Activated CD8-positive, alpha-beta memory T cell treated with anti-CD3 and anti-CD28 coated beads for 24 hours (primary cell): ENCODE measurements at places on chromosomes 4 and X.
A peak's percentile ranks its signal among the peaks of the same experiment; 100 is the strongest.

GRCh38 chr4:185849664-185850550 lies 37.9 kb upstream of the SORBS2 start:
- DNase-seq: no peak

DNA sequence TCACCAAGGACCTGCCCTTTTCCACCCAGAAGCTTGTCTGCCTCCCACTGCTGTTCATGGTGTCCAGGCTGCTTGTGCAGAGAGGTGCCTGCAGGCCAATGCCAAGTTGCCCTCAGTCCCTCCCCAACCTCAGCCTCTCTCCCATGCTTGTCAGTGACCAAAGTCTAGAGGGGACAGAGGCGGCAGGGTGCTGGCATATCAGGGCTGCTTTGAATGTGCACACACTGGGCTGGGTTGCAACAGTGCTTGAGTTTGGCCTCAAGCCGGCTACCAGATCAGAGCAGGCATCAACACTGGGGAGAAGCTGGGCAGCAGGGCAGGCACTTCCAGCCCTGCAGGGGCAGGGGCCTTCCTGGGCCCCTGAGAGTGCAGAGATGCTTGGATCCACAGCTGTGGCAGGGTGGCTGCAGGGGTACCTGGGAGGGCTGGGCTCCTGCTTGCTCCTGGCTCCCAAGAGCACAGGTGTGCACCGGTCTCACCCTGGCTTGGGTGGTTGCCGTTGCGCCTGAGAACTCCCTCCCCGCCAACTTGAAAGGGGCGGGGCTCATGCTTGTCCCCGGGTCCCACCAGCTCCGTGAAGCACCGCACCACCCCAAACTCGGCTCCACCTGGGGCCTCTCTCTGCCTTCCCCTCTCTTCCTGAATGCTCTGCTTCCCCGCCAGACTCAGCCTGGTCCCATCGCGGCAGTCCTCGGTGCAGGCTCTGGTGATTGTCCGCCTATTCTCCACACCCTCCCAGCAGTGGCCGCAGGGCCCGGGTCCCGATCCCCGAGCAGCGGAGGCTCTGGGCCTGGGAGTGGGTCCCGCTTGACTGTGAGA lies 1681.9 kb upstream of the ADGRL3 start:
- no peak for DNase-seq

DNA sequence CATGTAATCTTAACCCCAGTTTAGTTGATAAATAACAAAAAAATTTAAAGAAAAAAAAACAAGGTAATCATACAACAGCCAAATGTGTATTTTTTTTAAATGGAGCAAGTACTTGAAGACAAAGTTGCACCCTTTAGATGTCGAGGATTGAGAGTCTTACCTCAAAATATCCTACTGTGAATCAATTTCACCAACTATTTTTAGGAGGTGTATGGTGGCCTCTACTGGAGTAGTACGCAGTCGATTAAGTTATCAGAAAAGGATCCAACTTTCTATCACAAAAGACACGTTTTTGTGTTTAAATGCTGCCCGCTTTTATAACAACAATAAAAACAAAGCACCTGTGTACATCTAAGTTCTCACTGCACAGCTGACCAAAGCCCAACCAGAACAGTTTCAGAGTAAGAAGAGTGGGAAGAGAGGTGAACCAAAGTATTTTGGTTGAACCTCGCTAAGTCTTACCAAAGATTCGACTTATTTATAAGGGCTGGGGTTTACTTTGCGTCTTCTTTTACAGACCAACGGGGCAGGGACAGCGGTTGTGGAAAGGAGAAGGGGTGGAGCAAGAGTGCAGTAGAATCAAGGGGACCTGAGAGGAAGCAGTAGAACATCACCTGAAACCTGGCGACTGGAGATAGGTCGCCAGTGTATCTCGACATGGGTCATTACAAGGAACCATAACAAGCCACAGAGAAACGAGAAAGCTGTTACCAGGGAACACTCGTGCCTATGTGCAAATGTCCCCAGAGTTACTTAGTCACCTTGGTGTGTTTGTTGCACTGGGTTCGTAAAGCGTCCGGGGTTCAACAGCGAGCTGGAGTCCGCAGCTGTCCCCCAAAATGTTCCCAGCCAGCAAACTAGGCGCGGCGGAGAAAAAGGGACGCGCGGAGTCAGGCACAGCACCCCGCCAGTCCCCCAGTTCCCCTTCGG lies 1.1 kb downstream of the RPS6KA6 start:
- DNase-seq: no peak

GRCh38 chr4:6502747-6503465 lies 30.5 kb upstream of the PPP2R2C start:
- DNase-seq: peak; percentile 5

DNA sequence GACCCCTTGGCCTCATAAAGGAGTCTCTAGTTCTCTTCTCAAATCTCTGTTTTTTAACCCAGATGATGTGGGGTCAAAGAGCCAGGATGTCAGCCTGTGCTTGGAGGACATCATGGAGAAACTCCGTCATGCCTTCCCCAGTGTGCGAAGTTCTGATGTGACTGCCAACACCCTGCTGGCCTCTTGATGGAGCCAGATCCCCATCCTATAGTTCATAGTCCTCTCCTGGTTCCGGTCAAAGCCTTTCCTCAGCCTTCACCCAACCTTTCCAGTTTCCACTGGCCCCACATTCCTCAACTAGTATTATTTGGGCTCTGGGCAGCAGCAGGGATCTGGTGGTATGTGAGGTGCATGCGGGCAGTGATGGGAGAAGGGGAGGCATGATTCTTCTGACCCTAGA lies 30.7 kb downstream of the TAF7L start:
- no peak for DNase-seq

DNA sequence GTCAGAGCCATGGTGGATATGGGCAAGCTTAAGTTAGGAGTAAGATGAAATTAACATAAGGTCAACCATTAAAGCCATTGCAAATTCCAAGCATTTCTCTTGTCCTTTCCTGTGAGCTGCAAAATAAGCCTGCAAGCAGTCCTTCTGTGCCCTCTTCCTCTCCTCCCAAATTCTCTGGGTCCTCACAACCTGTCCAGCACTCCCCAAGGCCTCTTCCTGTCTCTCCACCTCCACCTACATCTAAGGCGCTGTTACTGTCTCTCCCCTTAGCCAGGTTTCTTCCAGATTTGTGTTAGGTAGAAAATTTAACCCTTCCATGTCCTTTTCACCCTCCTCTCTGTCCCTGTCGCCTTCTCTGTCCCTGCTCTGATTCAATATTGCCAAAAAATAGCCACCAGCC lies 22.2 kb downstream of the ETDC start:
- no peak for DNase-seq

DNA sequence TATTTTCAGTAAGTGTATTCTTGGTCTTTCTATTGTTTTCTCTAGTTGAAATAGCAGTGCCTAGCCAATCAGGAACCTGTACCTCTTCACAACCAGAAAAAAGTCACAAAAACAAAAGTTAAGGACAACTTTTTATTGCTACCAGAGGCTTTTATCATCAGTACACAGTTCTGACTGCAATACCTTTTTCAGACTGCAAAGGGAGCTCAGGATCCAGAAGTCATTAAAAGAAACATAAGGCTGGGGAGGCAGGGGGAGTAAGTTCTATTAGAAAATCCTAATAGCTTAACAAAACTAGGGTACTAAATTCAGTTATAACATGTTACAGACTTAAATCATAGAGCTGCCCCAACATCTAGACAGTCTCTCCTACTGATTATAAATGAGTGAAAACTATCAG lies 28.8 kb downstream of the CCNI start:
- no peak for DNase-seq

DNA sequence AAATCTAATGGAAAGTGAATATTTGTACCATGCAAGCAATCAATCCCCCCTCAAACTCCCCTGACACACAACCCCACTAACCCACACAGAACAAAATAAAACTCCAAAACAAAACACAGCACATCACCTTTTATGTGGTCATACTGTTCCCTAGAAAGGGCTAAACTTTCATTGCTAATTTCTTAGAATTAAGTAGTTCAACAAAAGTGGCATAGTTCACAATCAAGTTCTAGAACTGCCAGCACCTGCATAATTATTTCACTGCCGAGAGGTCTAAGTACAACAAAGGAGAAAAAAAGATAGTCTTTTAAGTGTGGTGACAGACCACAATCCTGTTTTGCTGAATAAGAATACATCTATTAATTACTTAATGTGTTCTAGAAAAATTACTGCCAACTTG lies 58.8 kb downstream of the AMMECR1 start:
- DNase-seq: no peak

- no peak for DNase-seq
Measured at GRCh38 chrX:85992811-85993229, 54.5 kb downstream of the CHM start.

DNA sequence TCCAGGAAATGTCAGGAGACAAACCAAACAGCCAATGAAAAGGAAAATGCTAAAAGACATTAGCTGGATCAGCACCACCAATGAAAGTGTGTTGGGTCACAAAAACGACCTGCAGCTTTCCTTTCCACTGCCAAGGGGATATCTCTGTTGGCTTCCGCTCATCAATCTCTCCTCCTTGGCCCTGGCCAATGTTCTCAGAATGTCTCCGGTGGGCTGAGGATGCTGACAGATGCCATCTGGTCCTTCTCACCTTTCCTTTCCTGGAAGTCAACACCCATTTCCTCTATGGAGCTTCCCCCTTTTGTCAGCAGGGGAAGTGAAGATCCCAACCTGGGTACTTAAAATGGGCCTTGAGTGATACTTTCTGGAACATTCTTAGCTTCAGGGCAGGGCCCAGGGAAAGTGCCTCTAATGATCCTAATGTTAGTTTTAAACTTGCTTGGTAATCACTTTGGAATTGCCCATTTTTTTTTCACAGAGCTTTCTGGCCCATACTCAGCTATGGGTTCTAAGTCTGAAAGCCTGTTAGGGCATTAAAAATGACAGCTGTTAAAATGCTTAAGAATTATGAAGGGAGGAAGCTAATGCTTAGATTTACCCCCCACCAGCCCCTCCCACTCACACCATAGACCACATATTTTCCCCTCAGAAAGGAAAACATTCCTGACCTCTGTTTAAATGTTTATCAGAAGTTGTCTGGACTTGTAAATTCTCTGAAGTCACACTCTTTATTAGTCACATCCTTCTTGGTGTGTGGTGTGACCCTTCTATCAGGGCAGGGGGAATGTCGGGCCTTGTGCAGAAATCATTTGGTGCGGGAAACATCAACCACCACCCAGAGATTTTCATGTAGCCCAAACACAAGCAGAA lies 29.2 kb downstream of the IGFBP7 start:
- DNase-seq: no peak

DNA sequence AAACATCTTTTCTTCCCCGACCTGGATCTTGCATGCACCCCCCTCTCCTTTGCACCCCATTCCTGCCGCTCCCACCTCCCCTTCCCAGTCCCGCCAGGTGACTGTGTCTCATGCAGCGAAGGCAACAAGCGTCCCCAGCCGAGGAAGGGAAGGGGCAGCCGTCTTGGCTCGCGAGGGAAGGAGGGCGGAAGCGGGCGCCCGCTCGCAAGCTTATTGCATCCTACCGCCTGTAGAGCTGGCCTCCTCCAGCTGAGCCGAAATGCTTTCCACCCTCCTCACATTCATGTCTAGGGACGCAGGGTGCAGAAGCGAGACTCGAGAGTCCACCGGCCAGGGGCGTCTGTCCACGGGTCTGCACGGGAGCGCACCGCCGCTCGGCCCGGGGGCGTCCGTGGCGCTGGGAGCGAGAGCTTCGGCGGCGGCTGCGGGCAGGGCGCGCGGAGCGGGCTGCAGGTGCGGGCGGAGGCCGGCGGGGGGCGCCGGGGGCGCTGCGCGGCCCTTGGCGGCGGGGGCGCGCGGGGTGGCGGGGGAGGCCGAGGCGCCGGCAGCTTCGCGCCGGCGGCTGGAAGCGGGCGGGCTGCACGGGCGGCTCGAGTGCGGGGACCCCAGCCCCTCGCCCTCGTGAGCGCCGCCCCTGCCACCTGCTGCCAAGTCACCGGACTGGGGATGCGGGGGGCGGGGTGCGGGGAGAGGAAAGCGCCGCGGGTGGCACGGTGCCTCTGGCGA lies at the start of gene KCNIP4:
Gene KCNIP4, minus strand, starts transcription at position 426 of the 726 bp plus-strand sequence.
- peak; percentile 57 for DNase-seq

- no peak for DNase-seq
Measured at GRCh38 chr4:143399113-143399949, 62.7 kb downstream of the GAB1 start.

- no peak for DNase-seq
Measured at GRCh38 chrX:22392133-22392948, 119.6 kb downstream of the CBLL2 start.

- no peak for DNase-seq
Measured at GRCh38 chrX:153969904-153970356, 1.7 kb downstream of the HCFC1 start.

DNA sequence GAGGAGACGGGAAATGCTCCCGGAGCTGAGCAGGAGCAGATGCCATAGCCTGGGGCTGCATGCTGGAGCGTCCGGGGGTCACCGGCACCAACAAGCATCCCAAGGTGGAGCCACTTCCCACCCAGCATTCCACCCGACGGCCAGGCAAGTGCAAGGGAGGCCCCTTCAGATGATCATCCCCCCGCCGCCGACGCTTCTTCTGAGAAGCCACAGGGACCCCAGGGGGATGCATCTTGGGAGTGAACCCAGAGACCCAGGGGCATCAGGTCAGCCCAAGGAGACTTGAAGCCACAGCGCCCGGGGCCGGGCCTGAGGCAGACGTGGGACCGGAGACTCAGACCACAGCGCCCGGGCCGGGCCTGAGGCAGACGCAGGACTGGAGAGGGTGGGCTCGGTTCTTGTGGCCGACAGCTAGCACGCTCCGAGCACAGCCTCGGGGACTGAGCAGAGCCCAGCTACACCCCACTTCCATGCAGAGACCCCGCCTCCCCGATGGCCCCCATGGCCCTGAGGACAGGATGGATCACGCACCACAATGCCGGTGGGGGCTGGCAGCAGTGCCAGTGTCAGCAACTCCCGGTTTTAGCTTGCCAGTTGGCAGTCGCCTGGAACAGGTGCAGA lies 33.0 kb upstream of the CPLX1 start:
- no peak for DNase-seq

- no peak for DNase-seq
Measured at GRCh38 chr4:109406337-109406931, 27.2 kb upstream of the SEC24B start.

DNA sequence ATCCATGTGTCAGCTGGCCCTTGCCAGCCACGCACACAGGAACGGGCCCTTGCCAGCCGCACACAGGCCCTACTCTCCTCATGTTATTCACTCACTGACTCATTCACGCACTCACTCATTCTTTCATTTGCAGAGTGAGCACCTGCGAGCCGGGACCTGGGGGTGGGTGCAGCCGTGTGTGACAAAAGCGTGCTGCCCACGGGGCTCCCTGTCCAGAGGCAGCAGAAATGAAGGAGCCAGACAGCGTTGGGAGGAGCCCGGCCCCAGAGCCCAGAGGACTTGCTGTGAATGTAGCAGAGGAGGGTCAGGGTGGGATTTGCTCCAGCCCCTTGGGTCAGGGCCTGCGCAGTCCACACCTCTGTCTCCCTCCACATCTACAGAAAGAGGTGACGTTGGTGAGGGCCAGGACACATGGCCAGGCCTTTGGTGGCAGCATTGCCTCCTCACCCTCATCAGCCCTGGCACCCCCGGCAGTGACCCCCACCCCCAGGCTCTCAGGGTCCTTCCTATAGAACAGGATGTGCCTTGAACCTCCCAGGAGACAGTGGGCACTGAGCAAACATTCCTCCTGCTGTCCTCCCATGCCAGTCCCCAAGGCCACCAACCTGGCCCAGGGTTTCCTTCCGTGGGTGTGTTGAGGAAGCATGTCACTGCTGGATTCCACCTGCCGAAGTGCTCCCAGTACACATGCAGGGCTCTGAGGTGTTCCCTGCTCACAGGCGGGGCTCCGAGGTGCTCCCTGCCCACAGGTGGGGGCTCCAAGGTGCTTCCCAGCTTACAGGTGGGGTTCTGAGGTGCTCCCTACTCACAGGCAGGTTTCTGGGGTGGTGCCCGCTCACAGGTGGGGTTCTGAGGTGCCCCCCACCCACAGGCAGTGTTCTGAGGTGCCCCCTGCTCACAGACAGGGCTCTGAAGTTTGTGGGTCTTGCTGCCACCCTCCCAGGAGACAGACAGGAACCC lies 105.7 kb downstream of the HMX1 start:
- DNase-seq: no peak

GRCh38 chr4:143597276-143597675 lies 83.8 kb downstream of the SMARCA5 start:
- DNase-seq: no peak
